B cell (primary cell): ENCODE measurements at places on chromosomes 2 and 18.

GRCh38 chr2:4780679-4781078 is 911.5 kb upstream of the SOX11 start:
- no peak overlapping the region for H3K4me3 ChIP-seq
- DNase-seq, result no peak
- H3K27ac ChIP-seq, result no peak overlapping the region
- H3K4me1 ChIP-seq, result no peaks in the 10 kb centered on the region
- H3K27me3 ChIP-seq, result no peaks in the 10 kb centered on the region

- DNase-seq, result no peak
- H3K4me1 ChIP-seq, result peaks cover 2% of the 10 kb centered on the region
- no peaks in the 10 kb centered on the region for H3K27me3 ChIP-seq
- H3K4me3 ChIP-seq, result no peak overlapping the region
- H3K27ac ChIP-seq, result no peak overlapping the region
- peaks cover 62% of the 10 kb centered on the region for H3K36me3 ChIP-seq
Measured at GRCh38 chr18:23547306-23547705, 39.0 kb downstream of the NPC1 start.

- no peaks in the 10 kb centered on the region for H3K27me3 ChIP-seq
- no peak for DNase-seq
- no peak overlapping the region for H3K27ac ChIP-seq
- H3K36me3 ChIP-seq, result no peaks in the 10 kb centered on the region
Measured at GRCh38 chr2:138381373-138381772, 120.2 kb upstream of the SPOPL start.

DNA sequence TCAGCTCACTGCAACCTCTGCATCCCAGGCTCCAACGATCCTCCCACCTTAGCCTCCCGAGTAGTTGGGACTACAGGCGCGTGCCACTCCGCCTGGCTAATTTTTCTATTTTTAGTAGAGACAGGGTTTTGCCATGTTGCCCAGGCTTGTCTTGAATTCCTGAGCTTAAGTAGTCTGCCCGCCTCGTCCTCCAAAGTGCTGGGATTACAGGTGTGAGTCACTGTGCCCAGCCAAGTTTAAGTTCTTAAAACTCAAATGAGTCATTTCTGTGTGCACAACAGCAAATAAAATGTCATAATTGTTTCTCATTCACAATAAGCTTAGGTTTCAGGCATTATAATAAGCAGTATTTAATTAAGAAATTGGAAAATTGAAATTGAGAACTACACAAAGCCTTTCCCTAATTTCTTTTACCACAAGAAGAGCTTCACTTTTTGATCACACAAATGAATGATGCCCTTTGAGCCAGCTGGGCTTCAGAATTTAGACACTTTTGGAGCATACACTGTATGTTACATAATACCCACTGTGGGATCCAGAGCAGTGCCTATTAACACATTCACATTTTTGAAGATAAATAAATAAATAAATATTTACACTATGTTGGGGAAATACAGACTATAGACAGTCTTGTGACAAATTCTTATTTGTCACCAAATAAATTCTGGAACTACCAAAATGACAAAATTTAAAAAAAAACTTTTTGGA is 8.6 kb upstream of the ME2 start:
- no peak overlapping the region for H3K27ac ChIP-seq
- no peaks in the 10 kb centered on the region for H3K27me3 ChIP-seq
- DNase-seq, result no peak
- no peak overlapping the region for H3K4me3 ChIP-seq
- H3K4me1 ChIP-seq, result no peaks in the 10 kb centered on the region

DNA sequence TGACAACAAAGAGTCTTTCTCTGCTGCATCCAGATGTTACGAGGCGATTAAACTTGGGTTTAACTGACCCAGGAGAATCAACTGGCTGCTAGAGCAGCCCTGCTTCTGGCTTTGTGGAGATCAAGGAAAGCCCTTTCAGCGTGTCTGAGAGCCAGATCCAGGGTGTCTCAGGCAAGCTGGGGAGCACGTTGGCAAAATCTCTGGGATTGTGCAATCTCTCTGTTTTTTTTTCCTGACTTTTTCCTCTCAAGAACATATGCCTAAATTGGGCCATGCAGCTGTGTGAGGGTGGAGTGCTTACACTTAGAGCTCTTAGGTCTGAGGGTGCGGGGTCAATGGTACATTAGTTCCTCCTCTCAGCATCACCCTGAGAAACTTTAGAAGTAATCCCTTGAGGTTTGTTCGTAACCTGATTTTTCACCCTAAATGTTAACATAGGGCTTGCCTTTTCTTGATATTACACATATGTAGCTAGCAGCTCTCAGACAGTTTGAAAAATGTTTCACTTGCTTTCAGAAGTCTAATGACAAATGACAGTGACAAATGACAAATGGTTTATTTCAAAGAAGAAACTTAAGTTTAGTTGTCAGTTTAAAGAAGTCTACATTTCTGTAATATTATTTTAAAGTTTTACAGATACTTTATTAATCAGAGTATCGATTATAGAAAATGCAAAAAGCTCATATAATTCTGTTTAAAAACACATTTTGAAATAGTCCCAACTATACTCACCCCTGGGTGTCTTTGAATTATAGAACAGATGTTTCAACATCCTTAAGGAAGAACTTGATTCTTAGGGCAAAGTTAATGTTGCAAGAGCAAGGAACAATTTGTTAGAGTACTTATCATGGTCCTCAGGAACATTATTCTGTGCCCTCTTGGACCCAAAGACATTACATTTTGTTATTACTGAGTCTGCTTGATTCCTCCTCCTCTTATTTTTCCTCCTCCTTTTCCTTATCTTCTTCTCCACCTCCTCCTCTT is 38.4 kb upstream of the ZSWIM2 start:
- H3K4me1 ChIP-seq, result no peaks in the 10 kb centered on the region
- no peak for DNase-seq
- H3K36me3 ChIP-seq, result no peaks in the 10 kb centered on the region
